Endothelial cell (in vitro differentiated cells): ENCODE measurements at places on chromosomes 1 and 21.
A peak's percentile ranks its signal among the peaks of the same experiment; 100 is the strongest.

DNA sequence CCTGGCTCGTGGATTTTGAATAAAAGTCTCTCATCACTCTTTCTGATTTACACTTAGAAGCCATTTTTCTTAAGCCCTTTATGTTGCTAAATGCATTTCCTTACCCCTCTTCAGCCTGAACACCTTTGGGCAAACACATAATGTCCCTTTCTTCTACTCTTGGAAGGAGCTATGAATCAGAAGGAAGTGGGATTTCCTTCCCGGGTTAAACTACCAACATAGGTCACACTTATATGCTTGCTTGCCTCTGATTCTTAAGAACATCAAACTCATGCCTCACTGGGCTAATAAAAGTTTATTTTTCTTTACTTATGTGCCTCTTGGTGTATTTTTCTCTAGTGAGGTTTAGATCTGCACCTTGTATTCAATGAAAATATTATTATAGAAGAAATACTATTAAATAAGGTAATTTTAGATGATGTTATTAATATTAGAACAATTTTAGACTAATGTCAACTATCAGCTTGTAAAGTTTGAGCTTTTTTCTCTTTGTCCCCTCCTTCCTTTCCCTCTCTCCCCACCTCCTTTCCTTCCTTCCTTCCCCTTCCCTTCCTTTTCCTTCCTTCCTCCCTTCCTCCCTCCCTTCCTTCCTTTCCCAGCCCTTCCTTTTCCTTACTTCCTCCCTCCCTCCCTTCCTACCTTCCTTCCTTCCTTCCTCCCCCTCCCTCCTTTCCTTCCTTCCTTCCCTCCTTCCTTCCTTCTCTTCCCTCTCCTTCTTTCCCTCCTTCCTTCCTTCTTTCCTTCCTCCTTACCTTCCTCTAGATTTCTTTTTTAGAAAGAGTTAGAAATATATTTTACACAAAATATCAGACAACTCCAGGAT, 66.5 kb upstream of the KCNJ6 start:
- DNase-seq = no peak

DNA sequence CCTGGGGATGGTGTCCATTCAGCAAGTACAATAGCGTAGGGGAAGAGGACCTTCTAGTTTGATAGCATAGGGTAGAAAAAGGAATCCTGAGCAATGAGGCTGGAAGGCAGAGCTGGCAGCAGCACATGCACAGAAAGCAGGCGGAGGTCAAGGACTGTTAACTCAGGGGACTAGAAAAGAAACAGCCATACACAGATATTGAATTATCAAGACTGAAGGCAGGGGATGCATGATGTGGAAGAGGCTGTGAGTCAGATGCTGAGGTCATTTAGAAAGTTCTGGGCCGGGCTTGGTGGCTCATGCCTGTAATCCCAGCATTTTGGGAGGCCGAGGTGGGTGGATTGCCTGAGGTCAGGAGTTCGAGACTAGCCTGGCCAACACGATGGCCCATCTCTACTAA, 65.6 kb downstream of the OPTC start:
- DNase-seq = no peak

DNA sequence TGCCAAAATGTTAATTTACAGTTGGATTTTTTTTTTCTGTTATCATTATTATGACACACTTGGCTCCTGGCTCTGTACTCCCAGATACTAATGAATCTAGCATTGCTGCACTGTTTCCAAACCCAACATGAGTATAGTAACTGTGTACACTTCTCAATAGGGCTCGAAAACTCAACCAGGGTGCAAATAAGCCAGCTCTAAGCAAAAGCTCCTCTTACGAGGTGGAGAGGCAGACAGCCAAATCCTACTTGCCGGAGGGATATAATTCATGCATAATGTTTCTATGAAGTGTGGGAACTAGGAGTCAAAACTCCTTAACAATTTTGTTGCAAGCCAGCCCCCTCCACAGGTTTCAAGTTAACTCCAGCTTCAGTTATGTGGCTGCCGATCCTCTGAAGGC, 510.4 kb upstream of the ZP4 start:
- DNase-seq = no peak

DNA sequence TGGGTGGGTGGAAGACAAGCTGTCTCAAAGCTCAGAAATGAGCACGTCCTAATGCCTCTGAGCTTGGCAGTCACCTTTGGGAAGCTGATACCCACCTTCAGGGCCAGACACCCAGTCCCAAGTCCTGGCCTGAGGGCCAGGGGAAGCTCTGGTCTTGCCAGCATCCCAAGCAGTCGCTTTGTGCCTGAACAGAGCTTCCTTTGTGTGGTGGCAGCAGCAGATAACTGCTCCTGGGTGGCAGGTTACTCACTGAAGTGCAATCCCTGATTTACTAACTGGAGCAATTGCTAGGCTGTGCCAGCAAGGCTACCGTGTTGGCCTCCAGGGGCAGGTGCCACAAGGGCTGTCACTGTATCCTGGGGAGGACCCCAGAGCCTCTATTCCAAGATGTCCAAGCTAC, 40.4 kb upstream of the GRHL3 start:
- DNase-seq = no peak

GRCh38 chr1:202213361-202214088, 19.9 kb downstream of the LGR6 start:
- peak; percentile 46 for DNase-seq

DNA sequence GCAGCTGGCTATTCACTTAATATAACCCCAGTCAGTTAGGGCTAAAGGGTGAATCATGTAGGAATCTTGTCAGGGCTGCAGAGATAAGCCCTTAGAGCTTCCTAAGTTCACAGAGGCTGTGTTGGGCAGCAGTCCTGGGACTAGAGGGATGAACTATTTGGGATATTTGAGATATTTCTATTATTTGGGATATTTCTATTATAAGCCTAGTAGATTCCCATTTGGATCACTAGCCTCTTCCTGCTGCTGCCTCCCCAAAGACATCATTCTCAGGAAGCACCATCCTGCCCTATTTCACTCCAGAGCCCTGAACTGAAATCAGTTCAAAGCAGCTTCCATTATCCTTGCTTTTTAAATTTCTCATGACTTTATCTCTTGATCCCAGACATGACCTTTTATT, 501.3 kb downstream of the NUF2 start:
- no peak for DNase-seq

GRCh38 chr1:192615055-192615454, 20.9 kb upstream of the RGS13 start:
- no peak for DNase-seq

DNA sequence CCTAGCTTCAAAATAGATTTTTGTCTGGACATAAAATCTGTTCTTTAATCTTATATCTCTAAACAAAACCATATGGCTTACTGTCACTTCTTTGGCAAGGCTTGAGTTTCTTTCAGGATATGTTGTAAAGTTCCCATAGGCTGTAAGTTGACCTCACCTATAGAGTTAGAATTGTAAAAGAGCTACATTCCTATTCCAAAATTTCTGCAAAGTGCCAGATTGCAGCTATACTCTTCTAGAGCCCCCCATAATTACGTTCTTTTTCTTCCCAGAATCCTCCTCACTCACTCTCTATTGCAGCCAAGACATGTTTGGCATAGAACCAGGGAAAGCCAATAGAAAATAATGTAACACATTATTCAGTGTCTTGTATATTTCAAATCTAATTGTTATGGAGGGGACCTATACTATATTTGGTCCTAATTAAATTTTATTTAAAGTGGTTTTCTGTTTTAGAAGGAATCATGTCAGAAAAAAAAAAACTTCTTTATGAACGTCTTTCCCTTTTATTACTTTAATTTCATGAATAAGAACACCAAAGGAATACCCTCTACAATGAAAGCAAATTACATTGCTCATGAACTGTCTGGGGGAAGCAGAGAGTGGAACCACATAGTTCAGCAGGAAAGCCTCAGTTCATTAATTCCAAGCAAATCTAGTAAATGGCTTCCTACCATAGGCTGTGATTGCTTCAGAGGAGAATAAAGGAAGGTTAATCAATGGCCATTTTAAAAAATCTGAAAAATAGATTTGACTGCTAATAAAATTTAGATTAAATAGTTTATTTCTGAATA, 22.3 kb downstream of the CTTNBP2NL start:
- no peak for DNase-seq

DNA sequence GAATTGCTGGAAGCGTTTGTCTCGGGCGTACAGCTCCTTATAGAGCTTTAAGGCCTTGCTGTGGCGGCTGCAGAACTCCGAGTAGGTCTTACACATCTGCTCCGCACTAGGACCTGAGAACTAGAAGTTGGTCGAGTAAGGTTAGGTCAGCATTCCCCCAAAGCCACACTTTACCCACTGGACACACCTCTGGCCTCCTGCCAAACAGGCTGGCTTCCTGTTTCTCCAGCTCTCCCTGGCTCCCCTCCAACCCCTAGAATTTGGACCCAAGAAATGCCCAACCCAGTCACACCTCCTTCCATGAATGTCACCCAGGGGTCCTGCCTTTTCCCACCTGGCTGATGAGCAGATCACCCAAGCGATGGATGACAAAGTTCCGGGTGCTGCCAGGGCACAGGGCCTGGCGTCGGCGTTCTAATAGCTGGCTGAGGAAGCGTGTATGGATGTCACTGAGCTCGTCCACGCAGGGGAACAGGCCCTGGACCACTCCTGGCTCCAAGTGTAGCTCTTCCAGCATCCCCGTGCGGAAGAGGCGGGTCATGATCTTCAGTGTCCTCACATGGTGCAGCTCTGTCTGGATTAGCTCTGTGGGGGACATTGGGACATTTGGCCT, 15.6 kb downstream of the ARHGEF2 start:
- no peak for DNase-seq
